Central memory CD8-positive, alpha-beta T cell (primary cell): ENCODE measurements at places on chromosomes 7 and 10.

DNA sequence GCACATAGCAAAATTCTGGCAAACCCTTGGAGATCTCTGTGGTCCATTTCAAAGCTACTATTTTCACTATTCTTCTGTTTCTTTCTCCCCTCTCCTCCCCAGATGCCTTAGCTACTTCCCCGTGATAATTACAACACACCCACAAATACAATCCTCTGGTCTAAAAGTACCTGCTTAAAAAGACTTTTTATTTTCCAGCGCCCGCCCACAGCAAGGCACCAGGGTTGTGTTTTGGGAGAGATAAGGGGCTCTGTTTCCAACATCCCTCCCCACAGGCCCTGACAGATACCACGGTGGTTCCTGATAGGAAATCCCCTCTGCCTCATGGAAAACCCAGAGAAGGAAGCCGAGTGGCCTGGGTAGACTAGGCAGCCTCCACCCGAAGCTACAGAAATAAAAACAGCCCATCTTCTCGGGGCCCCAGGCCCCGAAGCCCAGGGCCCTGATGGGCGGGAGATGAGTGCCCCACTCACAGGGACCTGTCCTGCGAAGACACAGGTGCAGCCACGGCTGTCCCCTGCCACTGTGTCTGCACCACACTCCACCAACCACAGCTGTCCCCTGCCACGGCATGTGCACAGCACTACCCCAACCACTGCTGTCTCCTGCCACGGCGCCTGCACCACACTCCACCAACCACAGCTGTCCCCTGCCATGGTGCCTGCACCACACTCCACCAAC, 19.7 kb downstream of the CALML5 start:
- DNase-seq, result no peak

DNA sequence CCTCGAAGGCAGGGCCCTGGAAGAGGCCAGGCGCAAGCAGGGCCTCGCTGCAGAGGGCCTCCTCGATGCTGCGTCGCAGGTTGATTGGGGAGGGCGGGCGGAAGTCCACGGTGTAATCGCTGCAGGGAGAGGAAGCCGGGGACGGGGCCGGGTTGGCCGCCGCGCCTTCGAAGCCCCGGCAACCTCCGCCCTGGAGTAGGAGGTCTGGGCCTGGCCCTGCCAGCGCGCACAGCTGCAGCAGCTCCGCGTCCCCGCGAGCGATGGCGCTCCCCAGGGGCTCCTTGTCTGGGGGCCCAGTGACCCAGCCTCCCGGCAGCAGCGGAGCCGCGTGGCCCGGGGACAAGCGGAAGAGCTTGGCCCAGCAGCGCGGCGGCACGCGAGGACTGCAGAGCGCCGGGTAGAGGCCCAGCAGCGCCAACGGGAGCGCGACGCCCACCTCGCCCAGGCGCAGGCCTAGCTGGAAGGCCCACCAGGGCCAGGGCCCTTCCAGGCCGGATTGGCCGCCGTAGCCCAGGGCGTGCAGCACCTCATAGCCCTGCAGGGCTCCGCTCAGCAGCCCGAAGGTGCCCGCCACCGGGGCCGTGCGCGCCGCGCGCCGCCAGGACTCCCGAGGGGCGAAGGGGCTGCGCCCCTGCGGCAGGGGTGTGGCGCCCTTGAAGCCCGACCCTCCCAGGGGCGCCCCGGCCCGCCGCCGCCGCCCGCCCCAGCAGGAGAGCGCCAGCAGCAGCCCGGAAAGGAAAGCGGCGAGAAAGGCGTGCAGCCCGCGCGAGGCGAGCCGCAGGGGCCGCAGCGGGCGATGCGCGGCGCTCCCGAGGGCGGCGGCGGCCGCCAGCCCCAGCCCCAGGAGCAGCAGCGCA, 7.8 kb upstream of the RBM28 start:
- no peak for DNase-seq

DNA sequence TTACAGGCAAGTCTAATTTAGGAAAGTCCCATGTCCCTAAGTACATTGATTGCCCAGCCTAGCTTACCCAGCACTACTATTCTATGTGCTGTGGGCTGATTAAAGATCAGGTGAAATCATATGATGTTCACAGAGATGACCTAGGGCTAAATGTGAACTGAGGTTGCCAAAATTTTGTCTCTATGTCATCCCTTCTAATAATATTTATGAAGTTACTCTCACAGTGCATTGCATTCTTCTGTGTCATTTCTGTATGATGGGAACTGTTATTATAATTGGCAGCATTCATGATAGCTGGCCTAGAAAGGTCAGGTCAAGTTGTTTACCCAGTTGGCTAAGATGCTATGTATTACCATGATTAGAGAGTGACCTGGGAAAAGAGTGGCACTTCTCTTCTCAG, 2.8 kb upstream of the PDK4 start:
- DNase-seq, result no peak

DNA sequence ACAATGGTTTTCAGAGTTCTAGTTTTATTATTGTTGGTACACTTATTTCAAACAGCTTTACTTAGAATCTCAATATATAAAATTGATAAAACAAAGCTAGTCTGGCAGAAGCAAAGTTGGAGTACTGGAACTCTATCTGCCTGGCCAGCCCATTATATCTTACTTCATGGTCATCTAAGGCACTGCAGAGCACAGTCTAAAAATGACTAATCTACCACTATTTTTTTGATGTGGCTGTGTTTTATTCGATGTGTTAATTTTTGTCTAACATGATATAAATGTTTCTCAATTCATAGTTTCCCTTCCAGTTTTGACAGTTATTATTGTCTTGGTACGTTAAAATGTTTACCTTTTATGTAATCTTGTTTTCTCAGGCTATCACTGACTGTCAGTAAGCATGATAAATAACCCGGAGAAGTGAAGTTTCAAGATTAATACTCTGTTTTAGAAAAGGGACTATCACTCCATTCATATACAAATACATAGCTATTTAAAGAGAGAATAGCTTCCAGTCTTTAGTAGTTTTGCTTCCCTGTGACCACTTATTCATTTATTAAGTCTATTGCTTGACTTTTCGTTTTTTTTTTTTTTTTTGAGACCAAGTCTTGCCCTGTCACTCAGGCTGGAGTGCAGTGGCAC, 60.6 kb upstream of the CSTF2T start:
- no peak for DNase-seq

GRCh38 chr7:129664029-129665012, 52.8 kb downstream of the NRF1 start:
- DNase-seq, result no peak
